Muscle of leg (tissue), 16 donors: ENCODE measurements at places on chromosomes 12 and 14. TPM values are rescaled to one million over a fixed set of nuclear protein-coding genes. Genes with fewer than 3 reads are reported as not detected.

- DNase-seq = no peak
These were observed 16.8 kb downstream of the GPATCH2L start for GRCh38 chr14:76168531-76168930.

- no peak for DNase-seq
These were observed 5.0 kb upstream of the OS9 start for GRCh38 chr12:57688931-57689330.

DNA sequence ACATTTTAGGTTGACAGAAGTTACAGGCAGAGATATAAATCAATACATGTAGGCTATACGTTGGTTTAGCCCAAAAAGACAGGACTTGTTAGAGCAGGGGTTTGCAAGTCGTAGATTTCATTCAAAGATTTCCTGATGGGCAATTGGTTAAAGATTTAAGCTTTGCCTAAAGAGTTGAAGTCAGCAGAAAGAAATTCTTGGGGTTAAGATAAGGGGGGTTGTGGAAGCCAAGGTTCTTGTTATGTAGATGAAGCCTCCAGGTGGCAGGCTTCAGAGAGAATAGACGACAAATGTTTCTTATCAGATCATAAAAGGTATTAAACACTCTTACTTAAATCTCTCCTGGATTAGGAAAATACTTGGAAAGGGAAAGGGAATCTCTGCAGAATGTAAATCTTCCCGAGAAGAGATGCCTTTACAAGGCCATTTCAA lies 510.8 kb downstream of the TMTC2 start:
- DNase-seq = no peak

DNA sequence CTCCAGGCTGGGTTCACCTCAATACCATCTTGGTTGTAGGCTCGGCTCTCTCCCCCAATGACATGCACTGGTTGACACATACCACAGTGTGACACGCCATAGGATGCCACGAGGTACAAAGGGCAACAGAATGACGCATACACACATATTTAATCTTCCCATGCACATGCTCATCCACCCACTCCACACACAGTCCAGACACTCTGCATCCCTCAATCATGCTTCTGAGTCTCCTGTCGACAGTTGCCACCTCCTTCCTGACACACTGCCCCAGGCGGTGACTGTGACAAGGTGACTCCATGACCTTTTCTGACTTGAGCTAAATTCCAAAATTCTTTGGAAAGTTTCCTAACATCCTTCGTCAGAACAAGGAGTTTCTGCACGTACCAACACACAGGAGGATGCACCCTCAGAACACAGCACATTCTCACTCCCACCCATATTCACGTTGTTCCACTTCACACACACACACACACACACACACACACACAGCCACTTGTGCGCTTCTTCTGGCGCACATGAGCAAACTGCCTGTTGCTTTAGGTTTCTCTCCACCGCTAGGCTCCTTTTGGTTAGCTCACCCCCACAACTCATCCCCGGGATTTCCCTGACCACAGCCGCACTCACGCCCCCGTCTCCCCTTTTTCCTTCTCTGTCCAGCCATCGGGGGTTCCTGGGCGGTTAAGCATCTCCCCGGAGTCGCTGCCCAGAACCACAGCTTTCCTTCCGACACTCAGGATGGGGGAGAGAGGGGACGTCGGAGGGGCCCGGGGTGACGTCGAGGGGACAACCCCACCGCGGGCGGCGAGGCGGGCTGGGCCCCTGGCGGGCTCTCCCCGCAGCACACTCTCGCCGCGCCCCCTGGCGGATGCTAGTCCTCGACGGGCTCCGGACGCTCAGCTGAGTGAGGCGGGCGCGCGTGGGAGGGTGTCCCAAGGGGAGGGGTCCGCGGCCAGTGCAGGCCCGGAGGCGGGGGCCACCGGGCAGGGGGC lies 536 bp upstream of the WNT1 start:
- DNase-seq = peak; percentile 62

GRCh38 chr12:96399919-96400630 lies at the start of gene CDK17:
Gene CDK17 (minus strand): TSS chr12:96400439. CDS start chr12:96334836, 65,603 bp downstream.
- DNase-seq = peak; percentile 95

- DNase-seq = peak; percentile 98
These were observed 131.5 kb downstream of the GPR135 start for GRCh38 chr14:59333668-59334067.

RBM19 gene
- total RNA-seq = 14.1 TPM

MANSC4 gene
- not detected for total RNA-seq
